ENCODE measurements at places on chromosomes 16 and 17.

GRCh38 chr17:60269417-60269816 is 119.6 kb downstream of the CA4 start:
- no peak for DNase-seq

- DNase-seq = no peak
These were observed 251.1 kb downstream of the ABCC12 start for GRCh38 chr16:47904691-47905090.

DNA sequence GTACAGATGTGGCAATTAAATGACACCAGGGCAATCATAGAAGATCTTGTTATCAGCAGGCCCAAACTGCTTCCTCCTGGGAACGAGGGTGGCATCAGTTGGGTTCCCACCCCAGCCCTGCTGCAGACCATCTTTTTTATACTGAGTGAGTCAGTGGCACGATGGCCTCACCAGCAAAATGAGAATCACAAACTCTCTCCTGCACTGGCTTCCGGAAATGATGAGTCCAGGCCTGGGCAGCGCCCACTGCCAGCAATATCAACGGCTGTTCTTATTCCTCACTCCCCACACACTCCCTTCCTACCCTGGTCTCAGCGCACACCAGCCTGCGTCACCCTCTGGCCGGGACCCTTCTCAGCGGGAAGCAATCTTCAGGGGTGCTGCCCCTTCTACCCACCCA is 340.3 kb downstream of the FOXL1 start:
- DNase-seq = no peak

GRCh38 chr16:57672824-57673223 is 4.7 kb downstream of the ADGRG3 start:
- no peak for DNase-seq

- no peak for DNase-seq
These were observed 23.1 kb downstream of the SPHK1 start for GRCh38 chr17:76407509-76407908.

- DNase-seq = peak; percentile 88
These were observed 5.9 kb upstream of the UBE2O start for GRCh38 chr17:76458580-76459490.

DNA sequence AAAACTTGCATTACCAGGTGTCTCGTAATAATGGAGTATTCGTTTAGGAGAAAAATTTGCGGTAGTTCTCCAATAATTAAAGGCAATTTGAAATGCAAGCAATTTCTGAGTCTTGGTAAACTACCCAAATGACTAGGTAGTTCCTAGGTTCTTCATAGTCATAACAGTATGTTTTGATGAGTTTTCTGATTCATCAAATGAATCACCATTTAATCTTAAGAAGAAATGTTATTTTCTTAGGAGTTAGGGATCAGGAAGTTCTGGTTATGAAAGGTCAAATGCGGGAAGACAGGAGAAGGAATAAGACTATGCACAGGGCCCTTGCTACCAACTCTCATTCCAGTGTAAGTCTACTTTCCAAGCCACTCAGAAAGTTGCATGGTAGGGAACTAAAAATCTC is 221.5 kb upstream of the SOX9 start:
- DNase-seq = no peak

DNA sequence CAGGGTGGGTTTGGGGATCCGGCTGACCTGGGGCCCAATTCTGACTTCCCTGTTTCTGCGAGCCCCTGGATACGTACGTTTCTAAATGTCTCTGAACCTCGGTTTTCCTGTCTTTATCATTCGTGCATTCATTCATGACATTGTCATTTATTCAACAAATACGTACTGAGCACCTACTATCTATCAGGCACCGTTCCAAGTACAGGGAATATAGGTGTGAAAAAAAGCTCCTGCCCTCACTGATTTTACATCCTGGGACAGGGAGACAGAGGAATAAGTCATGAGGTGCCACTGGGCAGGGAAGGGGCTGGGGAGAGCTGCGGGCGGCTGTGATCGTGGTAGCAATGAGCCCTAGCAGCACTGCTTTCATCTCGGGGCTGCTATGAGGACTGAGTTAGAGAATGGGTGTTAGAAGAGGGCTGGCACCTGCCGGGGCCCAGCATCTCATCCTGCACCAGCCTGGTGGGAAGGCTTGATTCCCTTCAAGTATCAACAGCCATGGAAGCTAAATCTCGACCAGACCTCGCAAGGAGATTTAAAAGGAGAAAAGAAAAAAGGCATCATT is 88.3 kb upstream of the DNAH17 start:
- no peak for DNase-seq

GRCh38 chr16:4876646-4877379 is 29.5 kb downstream of the UBN1 start:
- no peak for DNase-seq

DNA sequence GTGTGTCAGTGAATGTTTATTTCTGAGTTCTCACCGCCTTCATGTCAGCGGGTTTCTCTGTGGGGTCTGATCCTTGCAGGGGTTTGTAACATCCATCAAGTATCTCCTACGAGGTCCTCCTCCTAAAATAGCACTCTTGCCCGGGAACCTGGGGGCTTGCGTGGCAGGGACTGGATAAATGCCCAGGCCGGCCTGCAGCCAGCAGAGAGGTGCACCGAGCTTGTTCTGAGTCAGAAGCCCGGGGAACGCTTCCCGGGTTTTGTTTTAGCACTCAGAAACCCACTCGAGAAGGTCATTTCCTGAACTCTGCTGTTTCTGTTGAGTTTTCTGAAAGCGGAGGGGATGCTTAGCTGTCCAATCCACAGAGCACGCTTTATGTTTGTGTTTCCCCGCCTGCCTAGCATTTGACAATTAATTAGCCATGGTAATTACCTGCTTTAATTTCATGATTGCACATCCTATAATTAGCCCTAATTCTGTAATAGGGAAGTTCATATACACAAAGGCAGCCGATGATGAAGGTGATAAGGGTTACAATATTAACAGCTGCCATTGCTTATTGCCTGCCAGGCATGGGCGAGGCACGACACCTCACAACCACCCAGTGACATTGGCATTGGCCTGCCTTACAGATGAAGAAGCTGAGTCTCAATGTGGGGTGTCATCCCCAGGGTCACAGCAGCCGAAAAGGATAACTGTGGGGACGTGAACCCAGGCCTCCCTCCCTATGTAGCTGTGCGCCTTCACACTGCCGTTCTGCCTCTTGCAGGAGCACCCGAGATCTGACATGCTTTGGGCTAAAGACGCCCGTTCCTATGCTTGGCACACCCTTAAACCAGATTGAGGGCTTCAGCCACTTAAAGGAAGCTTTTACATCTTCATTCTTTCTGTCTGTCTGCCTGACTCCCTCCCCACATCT is 333.1 kb downstream of the CPPED1 start:
- no peak for DNase-seq

GRCh38 chr16:67845291-67846062 is 1.3 kb upstream of the NUTF2 start:
- DNase-seq = no peak

- DNase-seq = peak; percentile 83
These were observed 13.1 kb downstream of the FMNL1 start for GRCh38 chr17:45234641-45235415.

DNA sequence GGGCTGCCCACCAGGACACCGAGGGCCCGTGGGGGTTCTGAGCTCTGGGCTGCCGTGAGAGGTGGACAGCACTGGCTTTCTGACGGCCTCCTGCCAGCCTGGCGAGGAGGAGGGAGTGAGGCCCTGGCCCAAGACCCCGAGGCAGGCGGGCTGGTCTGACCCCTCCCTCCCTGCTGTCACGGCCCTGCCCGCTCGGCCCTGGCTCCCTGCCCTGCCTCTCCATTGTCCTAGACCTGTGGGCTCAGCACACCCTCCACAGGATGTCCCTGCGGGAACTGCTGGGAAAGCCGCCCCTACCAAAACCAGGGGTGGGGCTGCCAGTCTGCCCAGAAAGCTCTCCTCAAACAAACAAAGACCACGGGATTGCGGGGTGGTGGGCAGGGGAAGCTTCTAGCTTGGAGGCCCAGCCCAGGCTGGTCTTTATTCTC is 20.7 kb downstream of the SPNS2 start:
- DNase-seq = no peak

- no peak for DNase-seq
These were observed 313.3 kb upstream of the HSBP1 start for GRCh38 chr16:83494459-83494858.

GRCh38 chr17:9071016-9071415 is 49.7 kb downstream of the NTN1 start:
- no peak for DNase-seq

GRCh38 chr16:74862743-74863244 is 88.2 kb upstream of the FA2H start:
- peak; percentile 26 for DNase-seq

- no peak for DNase-seq
These were observed 24.2 kb upstream of the PLCG2 start for GRCh38 chr16:81754858-81755257.

DNA sequence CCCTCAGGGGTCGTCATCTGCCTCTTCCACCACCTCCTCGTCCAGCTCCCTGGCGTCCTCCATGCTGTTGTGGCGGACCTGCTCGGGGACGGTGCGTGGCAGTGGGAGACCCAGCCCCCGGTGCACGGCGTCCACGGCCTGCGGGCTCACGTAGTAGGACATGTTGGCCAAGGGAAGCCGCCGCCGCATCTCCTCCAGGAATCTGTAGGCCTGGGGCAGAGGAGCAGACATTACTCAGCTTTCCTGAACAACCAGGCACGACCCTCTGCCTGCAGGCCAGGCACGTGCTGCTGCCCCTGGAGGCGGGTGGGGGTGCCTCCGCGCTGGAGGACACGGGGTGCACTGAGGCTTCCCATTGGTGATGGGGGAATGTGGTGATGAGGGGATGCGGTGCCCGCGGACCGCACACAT is 17.8 kb downstream of the TELO2 start:
- DNase-seq = no peak

DNA sequence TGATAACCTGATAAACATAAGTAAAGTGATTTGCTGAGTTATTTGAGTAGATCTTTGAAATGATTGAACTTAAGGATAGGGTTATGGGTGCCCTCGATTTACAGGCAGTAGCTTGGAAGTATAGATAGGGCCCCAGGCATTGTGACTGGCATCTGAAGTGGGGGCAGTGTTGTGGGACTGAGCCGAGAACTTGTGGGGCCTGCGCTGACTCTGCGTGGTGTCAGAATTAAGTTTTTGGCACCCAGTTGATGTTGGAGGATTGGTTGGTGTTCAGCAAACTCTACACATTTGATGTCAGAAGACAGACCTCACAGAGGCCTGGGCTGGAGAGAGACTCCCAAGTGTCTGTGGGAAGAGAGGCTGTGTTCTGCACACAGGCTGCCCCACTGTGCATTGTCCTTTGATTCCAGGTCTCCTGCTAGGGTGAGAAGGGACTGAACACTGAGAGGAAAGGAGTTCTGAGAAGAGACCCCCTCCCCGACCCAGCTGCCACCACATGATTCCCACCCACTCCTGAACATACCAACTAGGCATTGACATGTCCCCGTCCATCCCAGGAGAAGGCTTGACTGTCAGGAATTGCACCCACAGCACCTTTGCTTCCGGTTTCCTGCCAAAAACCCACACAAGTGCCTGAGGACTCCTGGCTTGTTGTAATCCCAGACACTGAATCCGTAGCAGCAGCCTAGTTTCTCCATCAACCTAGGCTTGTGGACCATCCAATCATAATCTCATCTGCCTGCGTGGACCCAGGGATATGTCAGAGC is 4.5 kb downstream of the ZNF267 start:
- DNase-seq = no peak

DNA sequence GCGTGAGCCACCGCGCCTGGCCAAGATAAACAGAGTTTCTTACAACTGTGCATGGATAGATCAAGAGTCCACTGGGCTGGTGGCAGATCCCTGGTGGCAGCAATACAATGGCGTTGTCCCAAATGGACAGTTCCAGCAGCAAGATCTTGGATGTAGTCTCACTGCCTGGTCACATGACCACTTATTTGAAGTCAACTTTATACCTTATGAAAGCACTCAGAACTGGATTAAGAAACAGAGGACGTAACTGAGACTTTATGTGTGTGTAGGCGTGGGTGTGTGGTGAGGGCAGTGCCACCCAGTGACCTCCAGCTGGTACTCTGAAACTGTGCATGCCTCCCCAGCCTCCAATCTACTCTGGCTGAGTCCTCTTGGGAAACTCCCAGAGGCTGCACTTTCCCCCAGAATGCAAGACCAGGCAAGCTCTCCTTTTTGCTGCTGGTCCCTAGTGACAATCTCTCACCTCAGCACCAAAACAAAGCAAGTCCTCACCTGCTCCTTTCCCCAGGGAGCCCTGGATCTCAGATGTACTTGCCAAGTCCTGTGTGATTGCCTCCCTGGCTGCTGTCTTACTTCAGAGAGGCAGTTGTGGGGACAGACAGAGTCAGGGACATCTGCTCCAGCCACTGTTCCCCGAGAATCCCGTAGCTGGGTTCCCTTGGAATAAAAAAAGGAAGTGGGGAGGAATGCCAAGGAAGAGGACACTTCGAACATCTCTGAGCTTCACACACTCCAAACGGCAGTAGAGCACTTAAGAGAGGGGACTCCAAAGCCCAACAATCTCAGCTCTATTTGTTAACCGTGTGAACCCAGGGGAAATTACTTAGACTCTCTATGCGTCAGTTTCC is 11.7 kb upstream of the ST6GALNAC2 start:
- no peak for DNase-seq

DNA sequence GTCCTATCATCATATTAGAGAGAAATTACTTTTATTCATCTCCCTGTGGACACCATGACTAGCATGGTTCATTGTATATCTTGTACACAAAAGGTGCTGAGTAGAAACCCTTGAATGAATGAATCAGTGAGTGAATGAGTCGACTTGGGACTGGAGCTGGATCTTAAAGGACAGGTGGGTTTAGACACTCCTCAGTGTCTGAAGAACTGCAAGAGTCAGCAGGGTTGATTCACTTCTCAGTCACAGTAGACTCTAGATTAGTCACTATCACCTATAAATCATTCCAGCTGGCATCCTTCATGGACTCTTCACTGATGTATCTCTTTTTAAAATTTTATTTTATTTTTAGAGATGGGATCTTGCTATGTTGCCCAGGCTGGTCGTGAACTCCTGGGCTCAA is 30.1 kb upstream of the PMFBP1 start:
- no peak for DNase-seq

DNA sequence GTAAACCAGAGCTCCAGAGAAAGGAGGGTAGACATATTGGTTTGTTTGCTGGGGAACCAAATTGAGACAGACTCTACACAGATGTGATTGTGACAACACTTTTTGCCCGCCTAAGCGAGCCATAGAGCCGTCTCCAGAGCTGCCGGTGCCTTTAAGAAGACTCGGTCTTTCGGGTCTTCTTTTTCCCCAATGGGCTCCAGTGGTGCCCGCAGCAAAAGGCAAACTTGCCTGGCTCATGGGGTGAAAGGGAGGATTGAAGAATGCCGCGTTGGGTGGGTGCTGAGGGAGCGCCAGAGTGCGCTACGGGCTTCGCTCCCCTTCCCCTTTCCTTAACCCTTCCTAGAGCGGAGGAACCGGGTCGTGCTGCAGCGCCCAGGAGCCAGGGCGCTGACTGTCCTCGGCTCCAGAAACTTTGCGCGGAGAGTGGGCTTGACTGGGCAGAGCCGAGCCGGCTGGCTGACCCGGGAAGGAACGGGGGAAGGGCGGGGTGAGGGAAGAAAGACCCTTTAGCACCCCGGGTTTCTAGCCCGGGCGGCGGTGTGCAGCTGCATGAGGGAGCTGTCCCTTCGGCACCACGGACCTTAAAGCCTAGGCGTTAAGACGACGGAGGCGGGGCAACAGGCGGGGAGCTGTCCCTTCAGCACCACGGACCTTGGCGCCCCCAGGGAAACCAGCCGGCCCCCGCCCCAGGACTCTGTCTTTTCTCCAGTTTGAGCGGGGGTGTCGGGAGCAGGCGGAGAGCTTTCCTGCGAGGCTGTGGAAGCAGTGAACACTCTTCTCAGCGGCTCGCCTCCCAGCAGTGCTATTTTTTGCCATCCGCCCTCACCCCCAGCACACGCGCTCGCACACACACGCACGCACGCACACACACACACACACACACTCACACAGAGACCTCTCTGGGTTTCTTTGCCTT is at the start of gene CACNG3:
CACNG3 (plus strand) TSS at position 880 of the 916 bp plus-strand sequence. CDS start 420 bp downstream, outside the sequence.
- DNase-seq = peak; percentile 46
